ENCODE measurements at places on chromosomes 5 and 9.

DNA sequence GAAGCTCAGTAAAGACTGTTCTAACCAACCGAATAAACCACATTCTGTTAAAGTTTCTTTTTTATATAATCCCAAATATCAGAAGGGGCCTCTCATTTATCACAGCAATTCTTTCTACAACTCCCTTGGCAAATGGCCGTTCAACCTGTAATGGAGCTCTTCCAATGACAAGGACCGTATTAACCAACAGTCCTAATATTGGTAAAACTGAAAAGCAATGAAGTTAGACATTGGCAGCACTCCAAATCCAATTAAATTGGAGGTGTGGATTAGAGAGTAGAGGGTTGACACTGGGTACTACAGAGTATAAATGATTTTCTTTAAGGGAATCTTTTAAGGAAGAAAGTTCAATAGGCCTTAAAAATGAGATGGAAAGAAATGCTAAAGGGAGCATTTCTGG is 842 bp downstream of the TMED7 start:
- no peak for DNase-seq

DNA sequence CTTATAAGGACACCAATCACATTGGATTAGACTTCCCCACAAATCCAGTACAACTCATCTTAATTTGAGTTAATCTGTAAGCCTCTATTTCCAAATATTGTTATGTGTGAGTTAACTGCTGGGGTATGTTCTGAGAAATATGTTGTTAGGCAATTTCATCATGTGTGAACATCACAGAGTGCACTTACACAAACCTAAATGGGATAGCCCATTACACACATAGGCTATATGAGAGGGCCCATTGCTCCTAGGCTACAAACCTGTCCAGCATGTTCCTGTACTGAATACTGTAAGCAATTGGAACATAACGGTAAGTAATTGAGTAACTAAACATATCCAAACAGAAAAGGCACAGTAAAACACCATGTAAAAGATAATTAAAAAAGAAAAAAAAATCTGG is 19.1 kb upstream of the ARSI start:
- no peak for DNase-seq

- no peak for DNase-seq
Observed at GRCh38 chr9:112856843-112857242, 33.8 kb downstream of the SLC46A2 start.

DNA sequence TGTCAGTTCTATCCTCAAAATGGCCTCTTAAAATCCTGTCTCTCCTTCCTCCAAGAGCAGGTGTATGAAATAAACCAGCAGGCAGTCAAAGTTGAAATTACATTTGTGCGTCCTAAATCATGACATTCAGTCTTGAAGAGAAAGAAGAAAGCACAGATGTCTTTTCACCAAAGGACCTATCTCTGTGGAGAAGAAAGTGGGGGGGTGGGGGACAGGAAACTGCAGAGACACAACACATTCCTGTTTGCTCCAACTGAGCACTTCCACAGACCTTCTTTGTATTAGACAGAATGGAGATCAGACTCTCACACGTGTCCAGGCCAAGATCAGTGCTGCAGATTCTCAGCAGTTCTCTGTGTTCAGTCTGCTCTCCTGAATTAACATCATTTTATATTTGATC is 471.9 kb upstream of the RGMB start:
- no peak for DNase-seq

DNA sequence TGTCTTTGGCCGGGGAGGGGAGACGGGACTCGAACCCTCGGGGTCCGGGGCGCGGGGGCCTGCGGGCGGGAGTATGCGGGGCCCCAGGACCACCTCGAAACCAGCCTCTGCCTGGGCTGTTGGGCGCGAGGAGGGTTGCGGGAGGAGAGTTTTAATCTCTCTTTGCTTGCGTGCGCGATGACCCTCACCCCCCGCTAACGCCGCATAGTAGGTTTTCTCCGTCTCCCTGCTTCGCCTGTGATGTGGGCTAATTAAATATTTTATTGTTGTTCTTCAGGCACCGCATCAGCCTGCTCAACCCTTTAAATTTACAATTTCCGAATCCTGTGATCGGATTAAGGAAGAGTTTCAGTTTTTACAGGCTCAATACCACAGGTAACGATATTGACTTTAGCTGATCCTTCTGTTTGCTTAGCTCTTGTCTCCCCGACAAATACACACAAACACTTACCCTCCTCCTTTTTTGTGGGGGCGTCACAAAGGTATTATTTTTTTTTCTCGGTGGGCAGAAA is 1.7 kb downstream of the TLE4 start:
- DNase-seq, result no peak

DNA sequence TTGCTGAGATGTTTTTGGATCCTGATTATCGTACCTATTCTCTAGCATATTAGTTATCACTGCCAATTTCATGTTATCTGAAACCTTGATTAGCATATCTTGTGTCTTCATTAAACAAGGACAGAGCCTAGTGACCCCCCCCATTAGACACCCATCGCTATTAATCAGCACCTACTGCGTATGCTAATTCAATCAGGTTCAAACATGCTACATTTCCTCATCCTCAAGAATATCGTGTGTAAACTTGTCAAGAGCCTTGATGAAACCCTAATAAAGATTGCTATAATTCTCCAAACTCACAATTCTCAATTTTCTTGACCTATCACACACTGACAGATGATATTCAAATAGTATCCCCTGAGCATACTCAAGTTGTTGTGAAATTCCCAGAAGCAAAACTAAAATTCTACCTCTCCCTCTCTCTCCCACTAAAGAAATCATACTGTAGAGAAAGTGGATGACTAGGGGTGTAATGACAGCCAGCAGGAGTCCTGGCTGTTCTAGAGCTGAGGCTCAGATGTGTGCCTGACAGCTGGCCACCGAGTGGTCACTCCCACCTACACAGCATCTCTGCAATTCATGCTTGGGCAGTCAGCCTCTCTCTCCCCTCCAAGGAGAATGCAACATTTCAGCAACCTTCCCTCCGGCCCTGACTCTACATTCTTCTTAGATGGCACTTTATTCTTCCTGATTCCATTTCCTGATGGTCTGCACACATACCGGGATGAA is 9.2 kb upstream of the ZNF354A start:
- DNase-seq, result no peak

DNA sequence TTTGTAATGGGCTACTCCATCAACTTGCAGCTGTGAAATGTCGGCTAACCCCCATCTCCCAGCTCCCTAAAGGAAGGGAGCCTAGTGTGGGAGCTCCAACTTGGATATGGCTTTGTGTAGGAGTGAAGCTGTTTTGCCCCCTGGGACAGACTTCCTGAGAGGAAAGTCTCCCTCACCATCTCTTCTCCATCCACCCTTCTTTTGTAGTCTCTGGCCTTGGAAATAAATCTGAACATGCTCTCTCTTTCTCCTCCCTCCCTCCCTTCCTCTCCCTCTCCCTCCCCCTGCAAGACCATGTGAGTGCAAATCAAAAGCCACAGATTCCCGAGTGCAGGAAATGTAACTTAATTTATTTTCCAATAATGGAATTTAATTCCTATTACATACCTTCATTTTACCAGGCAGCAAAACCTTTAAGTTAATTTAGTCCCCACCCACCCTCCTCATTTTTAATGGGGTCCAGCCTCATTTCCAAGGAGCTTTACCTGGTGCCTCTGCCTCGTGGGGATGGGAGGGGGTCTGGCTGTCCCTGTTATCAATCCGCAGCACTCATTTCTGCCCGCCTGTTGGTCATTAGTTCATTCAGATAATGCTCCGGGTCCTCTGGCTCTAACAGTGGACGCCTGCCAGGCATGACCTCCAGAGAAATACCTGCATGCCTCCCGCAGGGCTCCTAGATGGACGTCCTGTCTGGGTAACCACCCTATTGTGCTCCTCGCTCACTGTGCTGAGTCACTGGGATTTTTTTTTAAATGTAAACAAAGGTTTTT is 122.9 kb upstream of the TAF11L2 start:
- DNase-seq, result no peak

GRCh38 chr5:76736679-76737556 is 21.0 kb downstream of the F2R start:
- DNase-seq, result no peak

DNA sequence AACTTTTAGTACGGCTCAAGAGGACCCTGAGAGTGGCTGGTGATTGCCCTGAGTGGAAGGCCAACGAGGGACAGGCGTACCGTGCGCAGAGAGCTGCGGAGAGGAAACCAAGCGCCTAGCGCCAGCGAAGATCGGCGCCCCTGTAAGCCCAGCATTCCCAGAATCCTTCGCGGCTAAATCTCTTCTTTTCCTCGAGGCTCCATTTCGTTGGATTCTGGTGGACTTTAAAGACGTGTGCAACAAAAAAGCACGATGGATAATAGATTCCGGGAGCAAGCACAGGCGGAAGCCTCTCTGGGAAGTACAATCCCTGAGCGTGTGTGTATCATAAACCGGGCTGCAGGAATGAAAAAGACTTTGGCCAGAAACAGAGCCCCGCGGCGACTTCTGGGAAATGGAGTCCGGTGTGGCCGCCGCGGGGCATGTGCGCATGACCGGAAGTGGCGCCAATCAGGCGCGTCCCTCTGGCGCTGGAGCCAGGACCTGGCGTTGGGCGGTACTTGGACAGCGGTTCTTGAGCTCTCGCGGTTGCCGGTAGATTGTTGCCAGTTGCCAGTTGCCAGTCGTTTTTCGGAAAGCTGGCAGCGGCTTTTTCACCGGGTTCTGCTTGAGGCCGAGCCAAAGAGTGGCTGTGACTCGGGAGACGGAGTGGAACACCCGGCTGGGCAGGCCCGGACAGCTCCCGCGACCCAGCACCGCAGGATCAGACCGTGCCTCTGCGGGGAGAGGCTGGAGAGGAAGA is at the start of gene ZNF79:
ZNF79 (plus strand) TSS at position 449 of the 742 bp plus-strand sequence. CDS start 406 bp downstream, outside the sequence.
- peak; percentile 95 for DNase-seq

GRCh38 chr5:157514974-157515373 is 55.0 kb downstream of the NIPAL4 start:
- DNase-seq, result no peak

DNA sequence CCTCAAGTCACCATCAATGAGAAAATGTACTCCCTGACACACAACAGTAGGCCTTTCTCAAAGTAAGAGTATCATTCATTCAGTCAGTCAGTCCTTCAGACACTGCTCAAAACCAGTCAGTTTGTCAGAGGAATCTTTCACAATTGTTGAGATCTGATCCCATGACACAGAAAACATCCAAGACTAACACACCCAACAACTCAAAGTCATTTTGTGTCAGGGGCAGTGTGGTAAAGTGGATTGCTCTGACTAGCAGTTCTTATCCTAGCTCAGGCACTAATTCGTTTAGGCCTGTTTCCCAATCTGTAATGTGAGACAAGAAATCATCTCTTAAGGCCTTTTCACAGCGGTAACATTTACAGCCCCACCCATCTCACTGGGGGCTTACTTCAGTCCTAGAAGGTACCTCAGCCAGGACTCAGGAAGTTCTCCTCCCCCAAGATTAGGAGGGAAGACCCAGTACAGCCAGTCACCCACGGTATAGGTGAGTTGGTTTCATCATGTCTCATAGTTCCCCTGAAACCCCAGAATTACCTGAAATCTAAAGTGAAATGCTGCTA is 31.9 kb downstream of the SH3TC2 start:
- no peak for DNase-seq

DNA sequence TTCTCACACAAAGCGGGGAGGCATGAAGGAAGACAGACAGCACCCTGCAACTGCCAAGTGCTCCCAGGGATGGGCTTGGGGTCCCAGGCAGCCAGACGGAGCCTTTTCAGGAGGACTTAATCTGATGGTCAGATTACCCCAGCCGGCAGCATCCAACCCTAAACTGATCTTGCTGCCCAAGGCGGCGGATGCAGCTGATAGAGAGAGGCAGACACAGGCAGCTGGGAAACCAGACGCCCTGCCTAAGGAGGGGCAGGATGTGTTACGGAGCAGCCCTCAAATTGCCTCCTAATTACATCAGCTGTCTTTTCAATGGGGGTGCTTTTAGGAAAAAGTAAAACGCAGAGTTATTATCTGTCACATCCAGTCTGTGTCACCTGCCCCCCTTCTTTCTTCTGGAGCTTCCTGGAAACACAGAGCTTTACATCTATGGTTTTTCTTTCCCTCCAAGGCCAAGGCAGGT is 190.9 kb upstream of the PANK3 start:
- DNase-seq, result no peak

GRCh38 chr9:117354244-117354847 is 60.5 kb downstream of the ASTN2 start:
- DNase-seq, result no peak

GRCh38 chr5:158486566-158486965 is 613.1 kb downstream of the EBF1 start:
- no peak for DNase-seq

DNA sequence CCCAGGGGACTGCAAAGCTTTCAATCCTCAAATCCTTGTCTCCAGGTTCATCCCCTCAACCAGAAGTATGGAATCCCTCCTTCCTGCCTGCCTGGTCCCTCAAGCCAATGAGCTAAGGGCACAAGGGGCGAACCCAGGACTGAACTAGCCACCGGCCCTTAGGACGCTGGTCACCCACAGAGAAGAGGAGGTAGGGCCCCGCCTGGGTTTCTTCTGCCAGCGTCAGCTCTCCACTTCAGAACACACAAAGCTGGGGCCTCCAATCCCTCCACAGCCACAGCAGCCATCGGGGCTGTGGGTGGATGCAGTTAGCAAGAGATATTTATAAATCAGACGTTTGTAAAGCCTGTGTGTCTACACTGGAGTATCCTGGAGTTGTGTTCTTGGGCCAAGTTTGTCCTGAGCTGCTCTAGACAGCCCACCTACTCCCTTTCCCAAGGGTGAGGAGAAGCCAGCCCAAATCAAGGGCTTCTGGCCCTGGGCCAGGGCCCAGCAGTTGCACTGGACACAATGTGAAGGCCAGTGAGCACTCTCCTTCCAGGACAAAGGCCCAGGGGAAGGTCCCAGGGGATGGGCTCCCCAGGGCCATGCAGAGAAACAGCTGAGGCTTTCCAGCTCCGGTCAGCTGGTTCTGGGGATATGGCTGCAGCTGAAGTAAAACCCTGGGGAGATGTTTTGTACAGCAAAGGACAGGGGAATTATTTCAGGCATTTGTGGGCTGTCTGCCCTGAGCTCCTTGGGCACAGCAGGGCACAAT is 18.9 kb downstream of the AMBP start:
- DNase-seq, result no peak

DNA sequence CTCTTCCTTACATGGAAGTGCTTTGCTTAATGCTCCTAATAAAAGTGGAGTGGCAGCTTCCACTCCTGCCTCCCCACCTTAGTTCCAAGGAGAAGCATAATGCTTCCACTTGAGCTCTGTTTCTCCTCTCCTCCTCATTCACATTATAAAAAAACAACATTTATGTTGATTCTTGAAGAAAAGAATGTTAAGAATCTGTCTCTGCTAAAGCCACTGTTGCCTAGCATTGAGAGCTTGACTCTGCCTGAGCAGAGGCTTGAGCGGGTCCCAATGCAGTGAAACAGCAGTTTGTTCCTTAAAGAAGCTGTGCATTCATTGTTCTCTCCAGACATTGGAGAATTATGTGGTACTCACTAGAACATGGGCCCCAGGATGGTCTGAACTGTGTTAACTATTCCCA is 101.5 kb upstream of the GHR start:
- no peak for DNase-seq
